ENCODE measurements at places on chromosomes 5 and 9.

- no peak for DNase-seq
Observed at GRCh38 chr5:180138214-180138975, 66.8 kb upstream of the RNF130 start.

DNA sequence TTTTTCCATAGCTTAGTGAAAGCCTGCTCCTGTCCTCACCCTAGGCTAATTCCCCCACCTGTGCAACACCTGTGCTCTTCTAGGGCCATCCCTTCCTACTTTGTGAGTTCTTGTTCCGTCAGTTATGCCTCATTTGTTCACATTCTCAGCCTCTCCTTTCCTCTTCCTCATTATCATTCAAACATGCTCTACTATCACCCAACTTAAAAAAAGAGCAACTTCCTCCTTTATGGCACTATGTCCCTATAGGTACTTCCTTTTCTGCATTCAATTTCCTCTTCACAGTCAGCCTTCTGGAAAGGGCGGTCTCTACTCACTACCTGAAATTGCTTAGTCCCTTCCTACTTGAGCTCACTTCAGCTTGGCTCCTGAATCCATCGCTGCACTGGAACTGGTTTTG lies 111.8 kb upstream of the LHFPL2 start:
- no peak for DNase-seq

- DNase-seq = no peak
Observed at GRCh38 chr5:113293975-113294310, 140.8 kb downstream of the TSSK1B start.

- DNase-seq = no peak
Observed at GRCh38 chr5:94103514-94104245, 362.3 kb upstream of the POU5F2 start.

GRCh38 chr9:92790542-92791527 lies 26.2 kb upstream of the BICD2 start:
- DNase-seq = peak; percentile 39

DNA sequence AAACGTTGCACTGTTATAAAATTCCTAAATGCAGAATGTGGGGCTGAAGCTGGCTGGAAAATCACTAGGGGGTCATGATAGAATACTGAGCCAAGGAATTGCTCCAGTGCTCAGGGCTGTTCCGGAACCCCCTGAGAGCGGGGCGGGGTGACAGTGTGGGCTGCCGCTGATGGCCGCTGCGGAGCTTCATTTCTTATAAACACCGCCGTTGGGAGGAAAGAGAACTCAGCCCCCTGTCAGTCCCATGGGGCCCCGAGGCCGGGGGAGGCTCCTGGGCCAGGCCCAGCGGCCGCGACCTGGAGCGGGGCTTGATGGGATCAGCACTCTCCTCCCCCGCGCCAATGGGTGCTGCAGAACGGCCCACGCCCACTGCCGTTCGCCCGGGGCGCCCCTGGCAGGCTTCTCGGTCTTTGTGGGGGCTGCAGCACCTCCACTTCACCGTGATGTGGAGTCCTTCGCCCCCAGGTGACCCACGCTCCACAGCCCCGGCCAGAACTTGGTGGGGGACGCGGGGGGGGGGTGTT lies 5.2 kb upstream of the IRF1 start:
- peak; percentile 47 for DNase-seq

- no peak for DNase-seq
Observed at GRCh38 chr5:80189201-80189600, 66.6 kb downstream of the SERINC5 start.

DNA sequence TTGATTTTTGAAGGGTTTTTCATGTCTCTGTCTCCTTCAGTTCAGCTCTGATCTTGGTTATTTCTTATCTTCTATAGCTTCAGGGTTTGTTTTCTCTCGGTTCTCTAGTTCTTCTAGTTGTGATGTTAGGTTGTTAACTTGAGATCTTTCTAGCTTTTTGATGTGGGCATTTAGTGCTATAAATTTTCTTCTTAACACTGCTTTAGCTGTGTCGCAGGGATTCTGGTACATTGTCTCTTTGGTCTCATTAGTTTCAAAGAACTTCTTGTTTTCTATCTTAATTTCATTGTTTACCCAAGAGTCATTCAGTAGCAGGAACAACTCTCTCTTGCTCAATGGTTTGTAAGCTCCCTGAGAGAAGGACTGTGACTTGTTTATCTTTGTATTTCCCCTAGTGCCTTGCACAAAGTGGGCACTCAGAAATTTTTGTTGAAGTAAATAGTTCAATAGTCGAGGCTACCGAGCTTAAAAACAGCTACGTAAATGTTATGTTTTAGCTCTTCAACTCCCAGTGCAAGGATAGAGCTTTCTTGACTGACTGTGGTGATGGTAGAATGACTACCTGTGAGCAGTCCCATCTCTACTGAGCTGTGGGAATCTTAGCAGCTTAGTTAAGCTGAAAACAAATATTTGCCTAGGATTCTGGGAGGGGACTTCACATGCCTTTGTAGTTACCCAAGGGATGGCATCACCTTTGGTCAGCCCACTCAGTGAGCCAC lies 225.8 kb upstream of the ELL2 start:
- no peak for DNase-seq

GRCh38 chr5:55597014-55597981 lies 62.5 kb upstream of the PLPP1 start:
- DNase-seq = peak; percentile 92

- no peak for DNase-seq
Observed at GRCh38 chr5:67963789-67964519, 251.6 kb upstream of the PIK3R1 start.

DNA sequence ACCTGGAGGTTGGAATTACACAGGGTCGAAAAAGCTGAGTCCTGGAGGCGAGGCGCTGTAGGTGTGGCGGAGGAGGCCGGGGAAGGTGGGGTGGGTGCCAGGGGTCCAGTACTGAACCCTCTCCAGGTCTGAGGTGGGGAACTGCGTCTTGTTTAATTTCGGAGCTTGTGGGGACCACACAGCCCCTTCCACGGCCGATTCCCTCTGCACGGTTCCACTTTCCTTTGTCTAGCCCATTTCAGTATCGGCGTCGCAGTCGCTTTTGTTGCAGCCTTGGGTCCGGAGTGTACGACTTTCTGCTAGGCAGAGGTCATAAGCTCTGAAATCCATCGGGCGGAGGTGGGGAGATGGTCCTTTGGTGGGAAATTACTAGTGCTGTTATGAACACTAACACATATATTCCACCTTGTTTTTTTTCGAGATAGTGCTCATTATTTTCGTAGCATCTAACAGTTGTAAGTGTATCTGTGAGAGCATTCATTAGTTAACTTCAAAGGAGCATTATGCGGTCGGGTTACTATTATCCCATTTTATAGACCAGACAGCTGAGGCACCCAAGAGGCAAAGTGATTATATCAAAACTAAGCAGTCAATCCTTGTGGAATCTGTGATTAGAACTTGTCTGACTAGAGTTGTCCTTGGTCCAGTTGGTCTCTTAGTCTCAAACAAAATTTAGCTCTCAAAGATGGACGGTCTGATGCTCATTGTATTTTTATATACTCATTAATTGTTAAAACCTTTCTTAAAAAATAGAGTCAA lies 737 bp downstream of the RNF180 start:
- no peak for DNase-seq

- DNase-seq = no peak
Observed at GRCh38 chr9:124506433-124506832, 766 bp downstream of the NR5A1 start.

DNA sequence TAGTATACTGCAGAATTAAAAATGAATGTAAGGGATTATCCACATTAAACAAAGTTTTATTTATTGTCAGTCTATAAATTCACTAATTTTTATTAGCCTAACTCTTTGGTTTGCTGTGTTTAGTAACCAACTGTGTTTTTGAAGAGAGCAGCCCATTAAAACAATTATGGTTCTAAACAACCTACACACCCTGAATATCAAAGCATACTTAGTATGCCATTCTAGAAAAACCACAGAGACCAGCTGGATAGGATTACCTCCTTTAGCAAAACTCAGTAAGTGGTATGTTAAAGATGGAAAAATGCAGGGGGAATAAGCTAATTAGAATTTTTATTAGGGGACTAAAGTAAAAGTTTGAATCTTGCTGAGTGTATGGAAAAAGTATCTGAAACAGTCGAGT lies 1981.7 kb upstream of the NUDT12 start:
- no peak for DNase-seq

GRCh38 chr5:56910210-56910965 lies 992 bp downstream of the SETD9 start:
- DNase-seq = no peak

- no peak for DNase-seq
Observed at GRCh38 chr5:109451146-109451545, 41.4 kb upstream of the PJA2 start.

- no peak for DNase-seq
Observed at GRCh38 chr5:178640331-178641045, 13.6 kb upstream of the CLK4 start.

DNA sequence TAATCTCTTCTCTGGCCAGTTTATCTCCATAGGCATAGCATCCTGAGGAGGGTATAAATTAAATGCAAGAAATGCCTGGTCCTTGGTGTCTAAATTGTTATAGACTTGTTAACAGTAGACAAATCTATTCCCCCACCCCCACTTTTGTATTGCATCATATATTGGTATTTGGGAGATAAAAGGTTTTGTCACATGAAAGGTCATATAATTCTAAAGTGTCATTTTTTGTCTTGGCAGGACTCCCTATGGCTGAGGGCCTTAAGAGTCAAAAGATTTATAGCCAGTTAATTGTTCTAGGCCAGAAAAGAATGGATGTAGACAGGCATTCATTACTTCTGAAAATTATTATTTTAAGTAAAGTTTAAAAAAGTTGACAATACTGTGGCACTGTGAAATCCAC lies 90.3 kb upstream of the MOCS2 start:
- DNase-seq = no peak

DNA sequence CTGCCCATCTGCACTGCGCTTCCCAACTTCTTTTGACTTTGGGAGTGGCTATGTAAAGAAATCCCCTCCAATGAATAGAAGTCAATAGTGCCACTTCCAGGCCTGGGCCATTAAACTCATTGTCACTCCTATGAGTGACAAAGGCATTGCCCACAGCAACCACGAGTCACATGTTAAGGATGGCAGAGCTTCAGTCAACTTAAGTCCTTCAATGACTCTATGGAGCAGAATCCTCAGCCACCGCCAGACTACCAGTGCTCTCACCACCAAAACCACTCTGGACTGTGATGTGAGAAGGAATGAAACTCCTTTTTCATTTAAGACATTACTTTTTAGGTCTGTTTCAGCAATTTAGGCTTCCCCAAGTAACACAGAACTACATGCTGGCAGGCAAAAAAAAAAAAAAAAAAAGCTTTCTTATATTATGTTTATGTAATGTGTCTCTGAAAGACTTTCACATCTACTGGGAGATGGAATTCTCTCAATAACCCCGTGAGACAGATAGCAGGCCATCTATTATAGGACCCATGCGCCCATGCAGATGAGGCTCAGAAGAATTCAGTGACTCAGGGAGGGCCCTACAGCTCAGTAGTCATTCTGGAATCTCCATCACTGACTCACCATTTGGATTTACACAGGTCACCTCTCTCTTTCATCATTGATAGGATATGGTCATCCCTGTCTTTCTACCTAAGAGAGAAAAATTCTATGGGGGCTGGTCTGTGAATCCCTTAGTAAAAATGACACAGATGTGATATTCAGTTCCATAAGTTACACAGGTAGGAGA lies 180.5 kb downstream of the CEMIP2 start:
- no peak for DNase-seq

DNA sequence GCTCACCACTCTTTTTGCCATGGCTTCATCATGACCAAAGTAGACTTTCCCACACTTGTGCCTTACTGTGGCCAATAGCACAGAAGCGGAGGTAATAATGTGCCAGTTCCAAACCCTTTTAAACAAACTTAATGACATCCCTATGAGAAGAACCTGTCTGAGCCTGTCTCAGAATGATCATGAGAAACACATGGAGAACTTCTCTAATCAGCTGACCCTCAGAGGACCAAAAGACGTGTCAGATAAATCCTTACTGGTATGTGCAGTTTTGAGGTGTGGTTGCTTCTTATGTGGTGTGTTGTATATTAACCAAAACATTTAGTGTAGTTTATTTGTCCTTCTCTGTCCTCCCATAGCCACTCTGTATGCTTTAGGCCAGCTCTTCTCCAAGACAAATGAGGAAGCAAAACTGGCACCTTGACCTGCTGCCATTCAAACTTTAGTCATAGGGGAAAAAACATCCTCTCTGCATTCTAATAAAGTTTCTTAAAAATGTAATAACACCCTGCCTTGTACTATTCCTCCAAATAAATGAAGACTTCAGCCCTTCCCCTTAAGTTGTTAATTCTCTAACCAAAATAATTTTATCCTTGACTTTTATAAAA lies 168.9 kb downstream of the MUSK start:
- DNase-seq = no peak

- DNase-seq = no peak
Observed at GRCh38 chr5:95613514-95613913, 6.4 kb upstream of the GPR150 start.

DNA sequence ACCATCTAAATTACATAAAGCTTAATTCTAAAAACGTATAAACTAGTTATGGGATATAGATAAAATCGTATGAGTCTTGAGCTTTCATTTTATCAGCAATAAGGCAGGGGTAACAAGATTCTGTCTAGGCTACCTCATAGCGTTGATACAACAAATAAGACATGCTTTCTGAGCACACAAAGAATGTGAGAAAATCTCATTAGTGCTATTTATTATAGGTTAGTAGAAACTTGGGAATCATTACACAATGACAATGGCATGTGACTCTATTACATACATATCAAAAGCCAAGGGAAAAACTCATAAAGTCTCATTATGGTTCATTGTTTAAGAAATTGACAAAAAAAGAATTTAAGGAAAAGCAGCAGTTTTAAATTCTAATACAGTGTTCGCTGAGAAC lies 448.6 kb downstream of the PLK2 start:
- no peak for DNase-seq

DNA sequence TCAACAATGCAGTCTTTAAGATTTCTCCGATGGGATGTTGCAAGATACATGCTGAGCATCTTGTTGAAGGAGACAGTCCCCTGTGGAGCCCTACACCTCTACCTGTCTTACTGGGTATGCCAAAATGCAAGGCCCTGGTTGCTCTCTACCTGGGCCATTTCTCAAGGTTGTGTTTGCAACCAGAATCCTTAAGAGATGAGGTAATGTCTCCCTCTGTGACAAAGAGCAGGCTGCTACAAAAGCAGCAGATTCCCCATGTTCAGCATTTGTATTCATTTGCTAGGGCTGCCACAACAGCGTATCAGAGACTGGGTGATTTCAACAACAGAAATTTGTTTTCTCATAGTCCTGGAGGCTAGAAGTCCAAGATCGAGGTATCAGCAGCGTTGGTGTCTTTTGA lies 138.4 kb upstream of the RPS23 start:
- no peak for DNase-seq

DNA sequence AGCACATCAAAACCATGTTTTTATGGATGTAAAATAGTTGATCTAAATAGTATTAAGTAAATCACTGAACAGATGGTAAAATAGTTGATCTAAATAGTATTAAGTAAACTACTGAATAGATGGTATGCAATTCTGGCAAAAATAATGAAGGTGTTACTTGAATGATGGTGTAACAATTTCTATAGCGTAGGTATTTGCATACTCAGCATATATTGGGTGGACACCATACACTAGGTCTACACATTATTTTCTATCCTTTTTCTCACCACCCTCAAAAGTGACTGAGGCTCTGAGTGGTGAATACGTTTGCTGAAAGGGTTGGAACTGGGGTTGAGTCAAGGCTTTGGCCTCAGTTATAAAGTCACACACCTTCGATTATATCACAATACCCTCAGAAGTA lies 81.3 kb downstream of the ATP10B start:
- DNase-seq = no peak

Data from HFF-Myc (cell line).